NCI-H1105 (cell line): ENCODE measurements at places on chromosomes 6 and 20.
A peak's percentile ranks its signal among the peaks of the same experiment; 100 is the strongest.

GRCh38 chr6:138278326-138278725 lies 60.0 kb upstream of the PBOV1 start:
- no peak for DNase-seq

GRCh38 chr6:89368107-89368506 lies 15.6 kb upstream of the UBE2J1 start:
- DNase-seq = peak; percentile 52

GRCh38 chr6:166637812-166638572 lies 10.9 kb upstream of the RPS6KA2 start:
- no peak for DNase-seq

- DNase-seq = no peak
Measured at GRCh38 chr6:44558024-44558831, 170.7 kb downstream of the CDC5L start.

DNA sequence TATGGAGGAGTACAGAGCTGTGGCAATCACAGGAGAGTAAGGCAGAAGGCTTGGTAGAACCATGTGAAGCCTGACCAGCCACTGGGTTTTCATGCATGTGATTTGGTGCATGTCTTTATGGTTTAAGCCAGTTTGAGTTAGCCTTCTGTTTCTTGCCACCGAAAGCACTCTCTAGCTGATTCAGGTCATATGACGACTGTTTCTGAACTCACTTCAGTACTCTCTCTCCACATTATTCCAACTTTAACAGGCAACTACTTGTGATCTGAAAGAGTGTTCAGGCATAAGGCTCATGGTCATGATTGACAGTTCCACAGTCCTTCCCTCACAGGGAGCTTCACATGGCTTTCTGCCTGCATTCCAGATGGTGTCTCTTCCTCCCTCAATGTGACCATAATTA lies 63.3 kb upstream of the TAB2 start:
- no peak for DNase-seq
